ENCODE measurements at places on chromosomes 2 and 18. TPM values are rescaled to one million over a fixed set of nuclear protein-coding genes. Genes with fewer than 3 reads are reported as not detected.

DNA sequence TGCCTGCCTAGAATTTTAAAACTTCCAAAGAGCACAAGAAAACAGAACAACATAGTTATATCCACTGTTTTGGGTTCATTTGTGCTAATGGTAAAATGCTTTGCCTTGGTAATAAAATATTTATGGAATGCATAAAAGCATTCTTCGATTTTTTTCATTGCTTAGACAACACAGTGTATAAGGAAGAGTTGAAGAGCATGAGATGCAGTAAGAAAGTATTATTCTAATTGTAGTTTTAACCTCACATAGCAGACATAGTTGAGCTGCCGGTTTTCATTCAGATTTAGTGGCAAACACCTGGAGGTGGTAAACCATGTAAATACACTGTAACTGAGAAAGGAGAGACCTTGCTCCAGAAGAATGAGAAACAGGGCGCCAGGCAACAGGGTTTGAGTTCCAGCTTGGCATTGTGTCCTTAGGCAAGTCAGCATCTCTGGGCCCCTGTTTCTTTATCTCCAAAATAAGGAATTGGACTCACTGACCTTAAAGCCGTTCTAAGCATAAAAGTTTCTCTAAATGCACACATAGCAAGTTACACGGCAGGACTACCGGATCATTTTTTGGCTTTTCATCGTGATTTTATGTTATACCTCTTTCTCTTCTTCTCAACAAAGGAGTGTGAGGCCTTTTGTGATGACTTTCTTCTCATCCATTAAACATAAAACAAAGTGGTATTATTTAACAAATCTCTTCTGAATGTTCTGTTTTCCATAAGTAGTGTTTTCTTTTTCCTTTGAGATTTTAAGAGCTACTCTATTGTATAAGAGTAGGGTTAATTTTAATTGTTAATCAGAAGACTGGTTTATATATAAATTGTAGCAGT lies 7.9 kb downstream of the UGP2 start:
- peaks cover 9% of the 10 kb centered on the region for H3K36me3 ChIP-seq
- DNase-seq: no peak
- H3K4me1 ChIP-seq: peaks cover 58% of the 10 kb centered on the region
- peak overlapping the region; percentile 83 for H3K27ac ChIP-seq
- H3K27me3 ChIP-seq: no peaks in the 10 kb centered on the region

DNA sequence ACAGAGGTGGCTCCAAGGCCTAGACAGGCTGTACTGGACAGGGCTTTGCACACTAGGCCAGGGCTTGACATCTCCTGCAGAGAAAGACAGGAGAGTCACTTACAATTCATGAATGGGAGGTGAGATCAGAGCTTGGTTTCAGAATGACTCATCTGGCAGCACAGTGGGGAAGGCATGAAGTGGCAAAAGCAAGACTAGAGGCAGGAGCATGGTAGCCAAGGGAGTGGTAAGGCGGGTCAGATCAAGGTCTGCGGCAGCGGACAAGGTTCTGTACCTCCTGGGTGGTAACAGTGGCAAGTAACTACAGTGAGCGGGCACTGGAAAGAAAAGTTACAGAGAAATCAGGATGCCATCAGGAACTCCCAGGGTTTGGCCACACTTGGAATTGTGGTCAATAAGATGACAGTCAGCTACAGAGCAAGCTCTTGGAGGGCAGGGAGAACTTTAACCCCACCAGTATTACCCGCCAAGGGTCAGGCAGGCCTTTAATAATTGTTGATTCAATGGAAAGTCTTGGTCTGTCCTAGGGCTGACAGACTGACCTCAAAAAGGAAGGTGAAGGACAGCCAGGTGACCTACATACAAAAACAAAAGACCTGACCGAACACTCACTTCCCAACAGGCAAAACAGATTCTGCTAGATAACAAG lies 5.7 kb downstream of the MCFD2 start:
- peak overlapping the region; percentile 12 for H3K27ac ChIP-seq
- H3K4me3 ChIP-seq: no peak overlapping the region
- H3K36me3 ChIP-seq: peaks cover 32% of the 10 kb centered on the region
- peaks cover 43% of the 10 kb centered on the region for H3K4me1 ChIP-seq
- peak; percentile 70 for DNase-seq

DNA sequence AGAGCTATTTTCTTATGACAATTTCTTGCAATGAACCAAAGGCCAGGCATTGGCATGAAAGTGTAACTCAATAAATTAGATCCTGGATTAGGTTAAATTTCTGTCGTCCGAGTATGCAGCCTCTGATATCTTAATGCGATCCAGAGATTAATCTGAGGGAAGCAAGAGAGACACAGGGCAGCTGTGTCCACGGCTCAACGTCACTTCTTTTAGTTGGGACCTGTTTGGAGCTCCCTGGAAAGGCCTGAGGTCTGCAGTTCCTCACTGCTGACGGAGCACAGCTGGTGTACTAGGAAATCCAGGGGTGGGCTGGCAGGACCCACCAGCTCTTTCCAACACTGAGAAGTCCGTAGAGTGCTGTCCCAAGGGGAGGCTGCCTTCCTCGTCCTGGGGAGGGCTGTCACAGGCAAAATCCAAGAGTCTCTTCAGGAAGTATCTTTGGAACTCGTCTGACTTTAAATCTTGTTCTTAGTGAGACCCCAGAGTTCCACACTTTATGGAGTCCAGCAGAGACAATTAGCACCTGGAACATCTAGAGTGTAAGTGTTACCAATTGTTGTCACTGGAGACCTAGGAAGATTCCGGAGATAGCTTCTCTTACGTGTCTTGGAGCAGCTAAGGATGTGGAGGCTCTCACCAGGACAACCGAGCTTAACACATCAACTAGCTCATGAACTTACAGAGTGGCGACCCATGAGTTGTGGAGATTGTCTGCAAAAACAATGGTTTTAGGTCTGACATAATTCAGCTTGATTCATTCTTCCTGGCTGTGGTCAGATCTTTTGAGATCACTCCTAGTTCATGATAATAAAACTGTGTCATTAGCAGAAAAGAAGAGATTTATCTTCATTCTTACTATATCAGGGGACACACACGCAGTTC lies 173.7 kb downstream of the ACKR3 start:
- no peak overlapping the region for H3K27ac ChIP-seq
- DNase-seq: no peak

DNA sequence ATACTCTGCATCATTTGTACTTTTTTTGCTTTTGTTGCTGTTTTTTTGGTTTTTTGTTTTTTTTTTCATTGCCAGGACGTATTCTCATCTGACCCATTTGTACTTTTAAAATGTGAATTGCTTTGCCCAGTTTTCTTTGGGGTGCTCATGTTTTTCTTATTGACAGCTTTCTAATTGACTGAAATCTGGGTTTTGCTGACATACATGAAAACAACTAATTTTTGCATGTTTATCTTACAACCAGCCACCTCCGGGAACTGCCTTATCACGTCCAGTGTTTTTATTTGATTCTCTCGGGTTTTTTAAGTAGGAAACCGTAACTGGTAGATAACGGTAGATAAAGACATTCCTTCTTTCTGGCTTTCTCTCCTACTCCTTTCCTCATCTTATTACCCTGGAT lies 38.6 kb downstream of the SNORC start:
- H3K4me3 ChIP-seq: no peak overlapping the region
- H3K27ac ChIP-seq: no peak overlapping the region
- peaks cover 8% of the 10 kb centered on the region for H3K36me3 ChIP-seq

DNA sequence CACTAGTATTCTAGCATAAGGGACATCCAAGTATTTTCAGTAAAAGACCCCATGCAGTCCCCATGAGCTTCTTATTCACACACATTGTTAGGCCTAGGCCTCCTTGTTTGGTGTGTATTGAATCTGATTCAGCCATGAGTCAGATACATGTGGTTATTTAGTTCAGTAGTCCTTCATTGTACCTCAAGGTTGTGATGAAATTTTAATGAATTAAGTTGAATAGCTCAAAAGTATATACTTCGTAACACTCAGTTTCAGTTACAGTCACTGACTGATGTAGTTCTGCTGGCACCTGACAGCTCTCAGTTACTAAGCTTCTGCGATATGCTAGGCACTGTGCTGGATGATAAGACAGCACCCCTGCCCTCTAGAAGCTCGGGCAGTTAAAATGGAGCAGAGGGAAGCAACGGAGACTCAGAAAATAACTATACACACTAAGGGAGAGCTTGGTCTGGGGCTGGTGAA lies 86.4 kb downstream of the XRCC5 start:
- DNase-seq: peak; percentile 37
- no peaks in the 10 kb centered on the region for H3K27me3 ChIP-seq
- peaks cover 70% of the 10 kb centered on the region for H3K36me3 ChIP-seq
- H3K4me3 ChIP-seq: peak overlapping the region; percentile 96
- H3K4me1 ChIP-seq: peaks cover 87% of the 10 kb centered on the region

DNA sequence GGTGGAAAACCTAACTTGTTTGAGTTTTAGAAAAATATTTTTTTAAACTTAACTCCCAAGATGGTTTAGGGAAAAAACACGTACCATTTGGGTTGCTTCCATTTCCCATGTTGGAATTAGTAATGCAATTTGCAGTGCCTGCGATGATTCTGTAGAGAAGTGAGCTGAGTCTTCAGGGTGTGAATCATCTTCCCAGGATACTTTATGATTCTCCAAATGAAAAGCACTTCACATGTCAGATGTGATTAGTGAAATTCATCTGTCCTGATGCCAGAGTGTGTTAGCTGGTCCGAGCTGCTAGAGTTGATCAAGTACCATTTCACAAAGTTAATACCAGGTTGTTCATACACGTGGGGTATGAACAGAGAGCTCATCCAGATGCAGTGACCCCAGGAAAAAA lies 59.1 kb downstream of the ACOXL start:
- DNase-seq: no peak
- no peak overlapping the region for H3K27ac ChIP-seq
- H3K36me3 ChIP-seq: no peaks in the 10 kb centered on the region
- H3K27me3 ChIP-seq: peaks cover 96% of the 10 kb centered on the region

- no peaks in the 10 kb centered on the region for H3K36me3 ChIP-seq
- no peak overlapping the region for H3K4me3 ChIP-seq
- DNase-seq: no peak
- H3K27me3 ChIP-seq: peaks cover 6% of the 10 kb centered on the region
- H3K27ac ChIP-seq: no peak overlapping the region
These were observed 53.6 kb downstream of the TTC32 start for GRCh38 chr2:19848029-19848750.

DNA sequence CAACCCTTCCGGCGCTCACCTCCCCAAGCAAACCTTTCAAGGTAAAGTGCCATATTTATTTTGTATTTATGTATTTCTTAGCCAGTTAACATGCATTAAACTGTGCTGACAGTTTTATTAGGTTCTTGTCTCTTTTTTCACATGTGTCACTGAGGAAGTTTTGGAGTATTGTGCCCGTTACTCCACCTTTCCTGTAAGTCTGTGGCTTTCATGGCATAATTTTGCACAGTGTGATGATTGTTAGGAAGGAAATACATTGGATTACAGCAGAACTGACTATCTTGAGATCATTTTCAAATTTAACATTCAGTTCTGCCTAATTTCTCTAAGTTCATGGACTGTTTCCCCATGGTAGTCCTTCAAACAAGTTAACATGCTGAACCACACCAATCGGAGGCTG lies 67.7 kb downstream of the COLEC12 start:
- no peak for DNase-seq
- H3K27me3 ChIP-seq: no peaks in the 10 kb centered on the region
- H3K4me3 ChIP-seq: no peak overlapping the region
- H3K4me1 ChIP-seq: no peaks in the 10 kb centered on the region
- H3K36me3 ChIP-seq: no peaks in the 10 kb centered on the region

DNA sequence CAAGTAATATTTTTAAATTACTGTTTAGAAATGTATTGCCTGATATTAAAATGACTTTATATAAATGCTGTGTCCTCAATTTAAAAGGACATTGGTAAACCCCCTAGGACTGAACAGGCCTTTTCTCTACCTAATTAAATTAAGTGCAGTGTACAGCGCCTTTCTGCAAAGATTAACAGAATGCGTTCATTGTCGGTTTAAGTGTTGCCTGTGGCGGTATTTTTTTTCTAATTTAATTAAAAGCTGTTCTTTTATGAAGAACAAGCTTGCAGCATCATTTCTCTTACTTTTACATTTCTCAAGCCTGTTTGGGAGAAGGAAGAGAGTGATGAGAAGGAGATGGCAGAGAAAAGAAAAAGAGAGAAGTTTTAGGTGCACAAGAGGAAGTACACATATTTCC lies 344.9 kb downstream of the CPS1 start:
- no peak for DNase-seq
- H3K36me3 ChIP-seq: no peaks in the 10 kb centered on the region
- H3K4me3 ChIP-seq: no peak overlapping the region
- H3K27me3 ChIP-seq: no peaks in the 10 kb centered on the region
- H3K4me1 ChIP-seq: no peaks in the 10 kb centered on the region

DNA sequence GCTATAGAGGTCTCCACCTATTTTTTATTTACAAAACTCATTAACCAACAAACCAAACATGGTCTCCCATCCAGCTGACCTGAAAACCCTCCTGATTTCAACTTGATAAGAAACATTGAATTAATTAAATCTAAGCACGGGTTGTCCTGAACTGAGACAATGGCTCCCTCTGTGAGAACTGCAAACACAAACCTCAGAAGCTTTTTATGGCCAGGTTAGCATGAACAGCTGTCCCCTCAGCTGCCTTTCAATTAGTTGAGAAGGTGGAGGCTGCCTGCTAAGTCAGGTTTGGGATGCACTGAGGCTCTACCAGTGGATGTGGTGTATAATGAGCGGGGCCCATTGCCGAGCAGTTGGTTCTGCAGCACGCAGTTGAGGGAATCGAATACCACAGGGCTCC lies 258.5 kb upstream of the DDX18 start:
- H3K27ac ChIP-seq: no peak overlapping the region
- no peaks in the 10 kb centered on the region for H3K4me1 ChIP-seq
- H3K27me3 ChIP-seq: no peaks in the 10 kb centered on the region
- no peak overlapping the region for H3K4me3 ChIP-seq

DNA sequence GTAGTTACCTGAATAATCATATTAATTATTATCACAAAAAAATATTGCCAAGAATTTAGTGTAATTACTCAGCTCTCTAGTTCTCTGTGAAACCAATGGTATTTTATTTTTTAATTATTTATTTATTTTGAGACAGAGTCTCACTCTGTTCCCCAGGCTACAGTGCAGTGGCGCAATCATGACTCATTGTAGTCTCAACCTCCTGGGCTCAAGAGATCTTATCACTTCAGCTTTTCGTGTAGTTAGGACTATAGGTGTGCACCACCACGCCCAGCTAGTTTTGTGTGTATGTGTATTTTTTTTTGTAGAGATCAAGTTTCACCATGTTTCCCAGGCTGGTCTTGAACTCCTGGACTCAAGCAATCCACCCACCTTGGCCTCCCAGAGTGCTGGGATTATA lies 440.4 kb upstream of the CDH20 start:
- no peak overlapping the region for H3K27ac ChIP-seq
- no peak overlapping the region for H3K4me3 ChIP-seq
- no peaks in the 10 kb centered on the region for H3K4me1 ChIP-seq
- no peaks in the 10 kb centered on the region for H3K36me3 ChIP-seq

DNA sequence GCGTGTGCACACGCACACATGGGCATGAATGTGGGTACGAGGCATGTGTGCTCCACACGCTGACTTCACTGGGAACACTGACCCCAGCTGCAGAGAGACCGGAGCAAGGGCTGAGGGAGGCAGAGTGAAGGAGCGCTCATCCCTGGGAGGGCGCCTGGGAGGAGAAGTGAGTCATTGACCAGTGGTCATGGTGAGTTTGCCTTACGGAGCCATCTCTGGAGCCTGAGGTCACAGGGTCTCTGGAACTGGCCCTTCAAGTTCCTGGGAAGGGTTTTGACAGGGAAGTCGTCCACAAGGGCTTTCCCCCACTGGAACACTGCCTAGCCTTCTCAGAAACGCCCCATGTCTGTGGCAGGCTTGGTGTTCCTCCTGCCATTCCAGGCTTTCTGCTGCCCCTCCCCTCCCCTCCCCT lies 14.3 kb upstream of the TMEM185B start:
- H3K27me3 ChIP-seq: peaks cover 7% of the 10 kb centered on the region
- peaks cover 23% of the 10 kb centered on the region for H3K4me1 ChIP-seq
- no peak overlapping the region for H3K27ac ChIP-seq
- DNase-seq: no peak

The C2orf66 gene
- total RNA-seq: 0.38 TPM

The ZNF385B gene
- total RNA-seq: not detected

The SERPINB12 gene
- total RNA-seq: not detected

The ITGA4 gene
- 47.3 TPM for total RNA-seq

Data from activated T-cell treated with anti-CD3 and anti-CD28 coated beads, Interleukin-2, amount 50 U/mL, for 72 hours (primary cell).